ENCODE measurements at places on chromosomes 2 and 18.
A peak's percentile ranks its signal among the peaks of the same experiment; 100 is the strongest.

DNA sequence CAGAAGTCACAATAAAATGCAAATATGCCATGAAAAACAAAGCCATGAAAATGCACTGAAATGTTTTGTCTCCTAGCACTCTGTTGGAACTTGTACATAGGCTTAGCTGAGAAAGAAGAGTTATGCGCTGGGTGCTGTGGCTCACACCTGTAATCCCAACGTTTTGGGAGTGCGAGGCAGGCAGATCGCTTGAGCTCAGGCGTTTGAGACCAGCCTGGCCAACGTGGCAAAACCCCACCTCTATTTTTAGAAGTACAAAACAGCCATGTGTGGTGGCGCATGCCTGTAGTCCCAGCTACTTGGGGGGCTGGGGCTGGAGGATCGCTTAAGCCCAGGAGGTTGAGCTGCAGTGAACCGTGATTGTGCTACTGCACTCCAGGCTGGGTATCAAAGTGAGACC lies 39.9 kb downstream of the IRS1 start:
- no peak for DNase-seq

DNA sequence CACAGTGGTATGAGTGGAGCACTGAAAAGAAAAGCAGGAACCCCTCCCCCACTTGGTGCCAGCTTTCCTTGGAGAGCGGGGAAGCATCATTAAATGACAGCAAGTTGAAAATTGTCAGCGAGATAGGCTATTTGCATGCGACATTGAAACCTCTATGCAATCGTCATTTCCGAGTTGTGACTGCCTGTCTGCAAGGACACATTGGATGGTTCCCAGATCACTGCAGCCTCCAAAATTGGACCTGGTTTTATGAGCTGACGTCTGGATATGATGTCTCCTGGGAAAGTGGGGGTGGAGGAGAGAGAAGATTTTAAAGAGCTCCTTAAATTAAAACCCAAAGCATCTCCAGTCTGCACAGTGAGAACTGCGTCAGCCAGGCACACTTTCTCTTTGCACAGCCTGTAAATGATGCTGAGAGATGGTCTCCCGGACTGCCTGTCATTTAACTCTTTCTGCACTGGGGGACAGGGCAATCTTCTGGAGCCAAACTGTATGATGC lies 57.8 kb upstream of the KIF5C start:
- peak; percentile 25 for DNase-seq

- DNase-seq = no peak
Observed at GRCh38 chr18:9135912-9136314, 668 bp upstream of the ANKRD12 start.

DNA sequence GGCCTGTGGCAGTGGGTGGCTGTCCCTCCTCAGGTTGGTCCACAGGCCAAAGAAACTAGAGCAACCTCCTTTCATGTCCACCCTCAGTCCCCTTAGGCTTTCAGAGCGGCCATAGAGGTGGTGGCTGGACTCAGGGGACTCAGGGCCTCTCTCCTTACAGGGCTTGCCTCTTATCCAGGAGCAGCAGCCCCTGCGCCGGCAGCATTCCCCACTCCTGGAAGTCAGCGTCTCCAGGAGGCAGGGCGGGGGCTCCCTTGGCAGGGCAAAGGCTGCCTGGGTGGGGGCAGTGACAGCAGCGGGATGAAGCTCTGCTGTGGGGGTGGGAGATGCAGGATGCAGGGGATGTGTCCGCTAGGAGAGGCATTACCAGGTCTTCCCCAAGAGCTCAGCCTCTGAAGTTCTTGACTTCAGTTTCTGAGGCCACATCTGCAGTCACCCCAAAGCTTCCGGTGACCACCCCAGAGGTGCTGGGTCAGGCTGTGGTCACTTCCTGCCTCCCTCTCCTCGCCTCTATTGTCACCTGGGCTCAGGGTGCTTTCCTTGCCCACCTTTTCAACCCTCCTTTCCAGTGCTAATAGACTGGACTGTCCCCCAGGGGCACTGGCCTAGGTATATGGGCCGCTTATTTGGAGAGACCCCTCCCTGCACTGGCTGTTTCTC lies 8.6 kb upstream of the GPR55 start:
- DNase-seq = no peak

DNA sequence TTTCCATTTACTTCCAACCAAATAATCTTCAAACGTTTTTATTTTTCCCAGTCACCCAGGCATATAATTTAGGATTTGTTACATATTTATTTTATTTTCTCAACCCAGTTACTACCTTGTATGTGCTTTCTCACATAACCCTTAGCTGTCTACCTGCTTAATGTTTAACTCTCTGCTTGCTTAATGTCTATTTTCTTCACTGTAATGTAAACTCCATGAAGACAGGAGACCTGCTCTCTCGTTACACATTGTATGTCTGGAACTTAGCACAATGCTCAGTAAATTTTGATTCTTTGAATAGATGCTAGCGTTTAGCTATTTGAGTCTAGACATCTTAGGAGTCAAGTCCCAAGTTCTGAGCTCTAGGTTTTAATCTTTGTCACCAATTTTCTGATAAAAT lies 70.2 kb downstream of the RBBP8 start:
- no peak for DNase-seq

- no peak for DNase-seq
Observed at GRCh38 chr2:234425639-234426603, 71.0 kb downstream of the ARL4C start.

- no peak for DNase-seq
Observed at GRCh38 chr18:67342159-67342558, 174.4 kb downstream of the DSEL start.

- no peak for DNase-seq
Observed at GRCh38 chr18:50694147-50694546, 125.7 kb downstream of the MRO start.

DNA sequence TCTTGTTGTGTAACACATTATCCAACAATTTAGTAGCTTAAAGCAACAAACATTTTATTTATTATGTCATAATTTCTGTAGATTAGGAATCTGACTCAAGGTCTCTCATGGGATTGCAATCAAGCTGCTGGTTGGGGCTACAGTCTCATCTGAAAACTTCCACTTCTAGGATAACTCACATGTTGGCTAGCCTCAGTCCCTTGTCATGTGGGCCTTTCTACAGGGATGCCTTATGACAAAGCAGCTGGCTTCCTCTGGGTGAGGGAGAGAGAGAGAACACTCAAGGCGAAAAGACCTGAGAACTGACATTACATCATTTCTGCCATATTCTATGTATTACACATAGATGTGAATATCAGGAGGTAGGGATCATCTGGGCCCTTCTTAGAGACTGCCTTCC lies 317.9 kb upstream of the VRK2 start:
- no peak for DNase-seq

GRCh38 chr18:48529796-48530195 lies 9.0 kb upstream of the CTIF start:
- no peak for DNase-seq

GRCh38 chr2:182057002-182057401 lies 71.3 kb downstream of the PPP1R1C start:
- DNase-seq = no peak

DNA sequence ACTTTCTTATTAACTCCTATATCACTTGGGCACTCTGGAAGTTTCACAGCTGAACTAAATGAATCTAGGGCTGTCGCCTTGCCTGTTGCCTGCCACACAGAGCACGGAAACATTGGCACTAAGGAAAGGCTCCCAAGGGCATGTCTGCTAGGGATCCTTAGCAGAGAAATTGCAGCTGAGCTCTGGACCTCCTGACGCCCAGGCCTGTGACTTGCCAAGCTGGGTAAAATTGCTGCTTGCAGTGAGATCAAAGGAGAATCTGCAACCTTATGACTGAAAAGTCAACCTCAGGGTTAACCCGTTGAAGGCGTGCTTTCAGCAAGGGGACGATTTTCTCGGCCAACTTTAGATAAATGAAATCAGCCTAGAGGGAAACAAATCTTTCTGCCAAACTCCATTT lies 189.8 kb downstream of the NCK2 start:
- DNase-seq = no peak

DNA sequence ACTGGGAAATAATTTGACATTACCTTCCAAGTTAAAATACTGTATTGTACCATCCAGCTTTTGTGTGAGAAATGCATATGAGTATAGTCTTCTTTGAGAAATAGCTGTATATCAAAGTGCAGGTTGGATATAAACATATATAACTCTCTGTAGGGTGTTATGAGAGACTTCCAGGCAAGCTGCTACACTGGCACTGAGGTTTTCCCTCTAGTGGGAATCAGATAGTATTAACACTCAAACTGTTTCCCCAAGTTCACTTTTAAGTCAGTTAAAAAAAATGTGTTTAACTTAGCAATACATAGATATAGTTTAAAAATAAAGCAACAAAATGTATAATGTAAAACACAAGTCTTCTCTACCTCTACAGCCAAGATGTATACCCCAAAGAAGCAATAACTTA lies 368.4 kb upstream of the SLC8A1 start:
- DNase-seq = no peak

GRCh38 chr18:7177116-7177744 lies 53.7 kb upstream of the LRRC30 start:
- DNase-seq = peak; percentile 54

DNA sequence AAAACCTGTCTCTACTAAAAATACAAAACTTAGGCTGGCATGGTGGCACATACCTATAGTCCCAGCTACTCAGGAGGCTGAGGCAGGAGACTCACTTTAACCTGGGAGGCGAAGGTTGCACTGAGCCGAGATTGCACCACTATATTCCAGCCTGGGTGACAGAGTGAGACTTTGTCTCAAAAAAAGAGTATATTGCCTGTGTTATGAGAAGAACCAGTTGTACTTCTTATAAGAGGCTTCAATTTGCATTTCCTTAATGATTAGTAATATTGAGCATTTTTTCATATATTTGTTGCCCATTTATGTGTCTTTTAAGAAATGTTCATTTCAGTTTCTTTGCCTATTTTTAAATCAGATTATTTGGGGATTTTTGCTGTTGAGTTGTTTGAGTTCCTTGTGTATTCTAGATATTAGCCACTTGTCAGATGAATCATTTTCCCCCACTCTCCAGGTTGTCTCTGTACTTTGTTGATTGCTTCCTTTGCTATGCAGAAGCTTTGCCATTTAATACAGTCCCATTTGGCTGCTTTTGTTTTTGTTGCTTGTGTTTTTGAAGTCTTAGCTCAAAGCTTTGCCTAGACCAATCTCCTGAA lies 75.8 kb upstream of the LRPPRC start:
- DNase-seq = no peak

DNA sequence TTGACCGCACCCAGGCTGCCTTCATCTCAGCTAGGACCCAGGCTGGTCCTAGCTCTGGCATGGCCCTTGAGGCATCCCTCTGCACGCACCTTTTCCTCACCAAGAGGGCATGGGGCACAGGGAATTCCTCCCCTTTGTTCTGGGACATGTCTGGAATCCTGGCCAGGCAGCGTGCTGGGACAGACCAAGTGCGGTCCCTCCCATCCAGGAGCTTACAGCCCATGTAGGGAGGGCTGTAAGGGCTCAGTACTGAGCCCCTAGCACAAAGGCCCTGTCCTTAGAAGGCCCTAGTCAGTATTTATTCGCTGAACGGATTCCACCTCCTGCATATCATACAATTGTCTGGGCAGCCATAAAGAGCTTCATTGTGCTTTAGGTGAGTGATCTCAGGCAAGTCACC lies 3.0 kb downstream of the TMEM37 start:
- DNase-seq = no peak

DNA sequence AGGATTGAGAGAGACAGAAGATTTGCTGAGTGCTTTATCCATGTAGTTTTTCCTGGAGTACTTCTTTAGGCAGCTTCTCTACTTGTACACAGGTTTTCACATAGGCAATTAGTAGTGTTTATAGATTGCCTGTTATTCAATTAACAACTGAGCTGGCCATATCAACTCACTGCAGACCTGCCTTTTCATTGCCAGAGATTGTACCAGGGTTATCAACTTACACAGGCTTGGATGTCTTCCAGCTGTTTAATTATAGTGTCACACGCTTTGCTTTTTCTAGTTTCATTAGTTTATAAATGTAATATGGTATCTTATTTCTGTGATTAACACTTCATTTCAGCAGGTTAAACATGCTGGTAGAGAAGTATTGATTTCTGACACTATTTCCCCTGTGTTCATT lies 125.9 kb downstream of the GPD2 start:
- DNase-seq = no peak

DNA sequence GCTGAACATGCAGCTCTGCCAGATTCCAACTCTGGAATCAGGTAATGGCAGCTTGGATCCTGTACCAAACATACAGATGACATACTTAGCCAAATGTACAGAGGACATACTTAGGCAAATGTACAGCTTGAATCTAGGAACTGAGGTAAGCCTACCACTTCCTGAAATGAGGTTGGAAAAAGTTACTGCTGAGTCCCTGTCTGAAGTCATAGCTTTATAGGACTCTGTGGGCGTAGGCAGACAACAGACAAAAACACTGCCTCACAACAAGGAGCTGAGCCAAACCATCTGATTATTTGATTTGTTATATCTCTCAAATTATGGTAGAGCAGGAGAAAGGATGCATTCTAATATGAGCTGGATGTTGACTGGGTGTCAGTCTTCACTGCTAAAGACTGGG lies 290.2 kb upstream of the TCF4 start:
- DNase-seq = no peak

GRCh38 chr2:240305369-240305962 lies 130.0 kb upstream of the GPC1 start:
- no peak for DNase-seq

GRCh38 chr2:167249197-167249596 lies 360.9 kb downstream of the XIRP2 start:
- DNase-seq = no peak

DNA sequence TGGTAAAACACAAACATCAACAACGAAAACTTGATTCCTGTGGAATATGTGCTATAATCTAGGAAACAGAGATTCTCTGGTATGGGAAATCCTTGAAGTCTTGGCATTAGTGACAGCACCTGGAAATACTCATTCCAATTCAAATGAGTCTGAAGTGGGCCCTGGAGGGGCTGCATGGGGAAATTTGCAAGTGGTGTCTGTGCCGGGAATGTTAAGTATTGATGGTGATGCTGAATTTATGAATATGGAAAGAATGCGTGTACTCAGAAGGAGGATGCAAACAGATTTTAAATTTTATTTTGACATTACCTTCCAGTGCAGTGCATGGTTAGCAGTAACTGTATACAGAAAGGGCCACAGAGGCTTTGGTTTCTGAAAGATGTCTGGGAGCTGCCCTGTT lies 37.2 kb downstream of the PTPRM start:
- DNase-seq = no peak

DNA sequence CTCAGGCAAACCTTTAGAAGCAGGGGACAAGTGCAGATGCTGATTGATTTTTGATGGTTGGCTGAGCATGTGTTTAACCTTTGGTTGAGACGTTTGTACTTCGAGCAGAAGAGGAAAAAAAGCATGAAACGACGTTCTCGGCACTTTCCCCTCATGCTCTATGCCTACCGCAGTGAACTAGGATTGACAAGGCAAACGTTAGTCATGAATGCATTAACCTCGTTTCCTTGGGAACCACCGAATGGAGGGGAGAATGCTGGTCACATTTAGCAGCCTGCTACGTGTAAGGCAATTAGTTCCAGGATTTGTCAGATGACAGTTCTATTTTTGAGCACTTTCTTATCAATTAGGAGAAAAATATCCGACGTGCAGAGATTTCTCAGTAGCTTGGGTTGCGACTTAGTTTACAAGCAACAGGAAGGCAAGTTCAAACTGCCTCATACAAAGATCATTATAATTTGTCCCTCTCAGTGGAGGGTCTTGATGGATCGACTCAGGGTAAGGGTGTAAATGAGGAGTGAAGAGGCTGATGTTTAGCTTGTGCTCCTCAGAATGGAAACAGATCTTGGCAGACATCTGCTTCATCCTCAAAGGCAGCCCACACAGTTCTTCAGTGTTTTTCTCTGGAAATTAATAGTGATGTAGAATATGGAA lies 47.4 kb upstream of the GPR45 start:
- no peak for DNase-seq
